ENCODE measurements at places on chromosomes 2 and 18.

DNA sequence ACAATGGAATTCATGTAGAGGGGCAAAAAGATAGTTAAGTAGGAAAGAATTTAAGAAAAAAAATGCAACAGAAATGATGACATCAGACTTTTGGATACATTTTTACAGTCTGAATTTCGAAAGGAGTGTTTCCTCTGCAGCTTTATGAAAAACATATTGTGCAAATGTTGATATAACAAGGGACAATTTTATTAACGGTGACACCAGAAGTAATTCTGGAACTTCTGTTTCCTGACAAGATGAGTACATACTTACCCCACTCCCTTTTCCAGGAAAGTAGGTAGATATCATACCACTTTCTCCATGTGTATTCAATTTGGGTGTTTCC is 369.6 kb downstream of the FBXO15 start:
- no peak for DNase-seq

GRCh38 chr2:10906926-10907625 is 4.7 kb upstream of the KCNF1 start:
- no peak for DNase-seq

GRCh38 chr2:175698061-175698460 is 304.0 kb downstream of the LNPK start:
- no peak for DNase-seq

DNA sequence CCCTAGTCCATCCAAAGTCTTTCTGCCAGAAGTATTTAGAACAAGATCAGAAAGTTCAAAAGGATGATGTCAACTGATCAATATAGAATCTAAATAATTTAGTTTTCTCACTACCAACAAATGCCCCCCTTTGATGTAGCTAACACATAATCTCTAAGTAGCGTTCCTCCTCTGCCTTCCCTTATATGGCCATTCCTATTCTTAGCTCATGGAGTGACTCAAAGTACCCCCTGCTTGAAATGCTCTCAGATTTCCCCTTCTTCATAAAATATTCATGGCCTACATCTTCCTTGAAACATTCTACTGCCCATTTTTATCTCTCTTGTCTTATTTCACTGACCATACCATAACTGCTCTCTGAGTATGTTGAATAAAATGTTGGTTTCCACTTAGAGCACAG is 151.5 kb downstream of the UPP2 start:
- DNase-seq = no peak

- DNase-seq = no peak
These were observed 68.8 kb downstream of the VPS54 start for GRCh38 chr2:63950414-63950813.

- DNase-seq = no peak
These were observed 399.4 kb downstream of the ZEB2 start for GRCh38 chr2:144120487-144120886.

DNA sequence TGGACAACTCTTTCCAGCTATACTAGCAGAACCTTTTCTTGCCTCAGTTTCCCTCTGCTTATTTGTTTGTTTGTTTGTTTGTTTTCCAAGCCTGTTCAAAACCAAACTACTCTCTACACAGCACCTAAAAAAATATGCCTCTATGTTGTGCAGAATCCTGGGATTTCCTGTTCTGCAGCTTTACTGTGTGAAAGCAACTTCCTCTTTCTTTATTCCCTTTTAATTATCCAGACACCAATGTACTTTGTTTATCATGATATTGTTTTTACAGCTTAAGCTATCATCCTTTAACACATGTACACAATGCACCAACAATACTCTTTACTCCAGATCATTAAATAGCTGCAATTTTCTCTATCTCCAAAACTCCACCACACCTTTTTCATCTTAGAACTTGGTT is 259.5 kb downstream of the EPHA4 start:
- no peak for DNase-seq

GRCh38 chr2:219029829-219030165 is 11.5 kb downstream of the CFAP65 start:
- peak; percentile 88 for DNase-seq

DNA sequence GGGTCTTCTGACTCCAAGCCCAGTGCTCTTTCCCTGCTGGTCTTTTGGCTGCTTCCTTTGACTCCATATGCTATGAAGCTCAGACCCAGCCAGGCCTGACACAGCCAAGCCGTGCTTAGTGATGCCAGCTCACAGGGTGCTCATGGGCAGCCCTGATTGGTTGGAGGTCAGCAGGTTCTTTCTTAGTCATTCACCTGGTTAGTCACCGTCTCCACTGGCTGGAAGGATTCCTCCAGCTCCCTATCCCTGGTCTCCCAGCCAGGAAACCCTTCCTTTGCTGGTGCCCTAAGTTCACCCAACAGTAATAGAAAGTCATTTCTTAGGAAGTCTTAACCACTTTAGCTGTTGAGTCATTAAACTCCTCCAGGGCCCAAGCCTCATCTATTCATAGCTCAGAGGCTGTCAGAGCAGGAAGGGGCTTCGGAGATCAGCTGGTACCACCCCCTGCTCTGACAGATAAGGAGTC is 3.9 kb downstream of the KCNK3 start:
- DNase-seq = no peak

DNA sequence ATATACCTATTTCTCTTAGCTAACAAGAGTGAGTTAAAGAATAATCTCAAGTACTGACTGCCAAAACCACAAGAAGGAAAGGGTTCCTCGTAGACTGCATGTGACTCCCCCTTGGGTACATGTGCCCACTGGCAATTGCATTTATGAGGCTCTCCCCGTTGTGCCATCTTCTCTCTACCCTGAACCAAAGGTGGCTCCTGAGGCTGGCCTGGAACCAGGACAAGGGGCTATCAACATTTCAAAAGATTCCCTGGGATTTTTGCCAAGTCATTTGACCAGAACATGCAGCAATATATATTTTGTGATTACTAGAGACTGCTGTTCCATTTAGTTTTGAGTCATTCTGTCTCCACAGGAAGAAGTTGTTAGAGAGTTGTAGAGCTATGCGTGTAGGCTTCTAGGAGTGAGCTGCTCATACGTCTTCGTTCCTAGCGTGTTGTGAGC is 45.8 kb downstream of the LAMA3 start:
- DNase-seq = no peak

DNA sequence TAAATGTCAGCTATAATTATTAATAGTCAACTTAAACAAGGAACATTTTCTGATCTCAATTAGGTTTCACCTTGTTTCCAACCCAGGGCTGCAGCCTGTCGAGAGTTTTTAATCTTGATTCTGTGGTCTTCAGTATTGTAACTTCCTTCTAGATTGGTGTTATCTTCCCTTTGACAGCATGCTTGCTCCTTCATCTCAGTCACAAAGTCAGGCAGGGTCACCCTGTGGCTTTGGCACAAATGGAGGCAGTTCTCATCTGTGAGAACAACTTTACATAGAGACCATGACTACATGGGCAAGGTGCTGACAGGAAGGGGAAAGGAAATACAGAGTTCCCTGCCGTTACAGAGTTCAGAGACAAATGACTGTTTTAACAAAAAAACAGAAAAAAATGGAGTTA is 50.5 kb downstream of the HNRNPLL start:
- DNase-seq = no peak

DNA sequence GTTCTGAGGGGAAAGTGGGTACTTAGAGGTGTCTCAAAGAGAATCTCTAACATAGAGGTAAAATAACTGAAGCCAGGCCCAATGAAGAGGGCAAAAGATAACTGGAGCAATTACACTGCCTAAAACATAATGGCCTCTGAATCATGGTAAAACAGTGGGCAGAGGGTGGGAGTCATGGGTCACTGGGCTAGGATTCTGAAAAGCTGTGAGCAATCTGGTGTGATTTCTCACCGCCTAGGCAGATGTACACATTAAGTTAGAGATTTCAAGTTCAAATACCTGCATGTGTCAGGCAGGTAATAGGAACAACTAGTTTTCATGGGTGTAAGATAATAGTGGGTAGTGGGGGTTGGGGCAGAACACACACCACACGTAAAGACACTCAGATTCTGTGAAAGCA is 45.6 kb downstream of the INSIG2 start:
- no peak for DNase-seq

GRCh38 chr2:142944264-142944663 is 66.8 kb downstream of the KYNU start:
- no peak for DNase-seq

DNA sequence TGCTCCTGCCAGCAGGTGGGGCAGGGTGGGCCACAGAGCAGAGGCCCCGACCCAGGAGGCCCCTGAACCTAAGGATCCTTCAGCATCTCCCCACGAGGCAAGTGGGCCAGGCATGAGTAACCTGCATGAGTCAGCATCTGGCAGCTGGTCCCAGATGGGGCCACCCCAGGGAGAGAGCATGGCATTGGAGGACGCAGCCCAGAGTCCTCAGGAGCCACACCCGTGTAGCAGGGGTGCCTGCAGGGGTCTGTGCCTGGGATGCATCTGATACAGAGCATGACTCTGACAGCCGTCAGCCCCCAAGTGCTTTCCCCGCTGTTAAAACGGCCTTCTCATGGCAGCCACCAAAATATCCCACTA is 185.6 kb upstream of the SALL3 start:
- no peak for DNase-seq

- peak; percentile 75 for DNase-seq
These were observed 4.2 kb upstream of the HOXD13 start for GRCh38 chr2:176088048-176088936.

GRCh38 chr2:43388371-43388770 is 162.0 kb upstream of the ZFP36L2 start:
- DNase-seq = no peak

DNA sequence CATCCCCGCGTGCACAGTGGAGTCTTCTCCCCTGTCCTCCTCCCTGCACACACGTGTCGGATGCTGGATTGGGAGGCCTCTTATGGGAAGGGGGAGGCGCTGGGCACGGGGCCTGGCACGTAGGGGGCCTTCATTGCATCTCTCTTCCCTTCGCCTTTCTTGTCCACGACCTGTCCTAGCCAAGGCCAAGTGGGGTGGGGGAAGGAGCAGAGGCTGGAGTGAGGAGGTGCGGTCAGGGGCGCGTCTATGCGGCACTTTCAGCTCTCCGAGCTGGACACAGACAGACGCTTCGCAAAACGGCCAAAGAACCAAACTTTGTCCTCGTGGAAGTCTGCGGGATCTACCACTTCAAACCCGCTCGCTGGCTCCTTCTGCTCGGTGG is 13.4 kb downstream of the ALPG start:
- DNase-seq = no peak

GRCh38 chr2:104447831-104448434 is 406.0 kb upstream of the POU3F3 start:
- no peak for DNase-seq

DNA sequence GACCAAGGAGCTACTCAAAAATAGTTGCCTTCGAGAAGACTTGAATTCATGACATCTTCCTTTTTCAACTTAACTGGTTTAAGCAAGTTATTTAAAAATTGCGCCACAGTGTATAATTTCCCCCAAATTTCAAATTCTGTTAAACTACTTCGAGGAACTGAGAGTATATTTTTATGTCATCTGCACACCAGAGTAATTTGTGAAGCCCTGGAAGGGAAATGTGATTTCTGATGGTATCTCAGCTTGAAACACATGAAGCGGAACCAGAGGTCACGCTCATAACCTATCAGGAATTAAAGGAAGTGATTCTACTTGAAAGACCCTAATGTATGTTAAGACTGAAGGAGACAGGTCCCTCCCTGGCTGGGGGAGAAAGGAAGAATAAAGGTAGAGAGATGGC is 33.9 kb upstream of the DARS1 start:
- DNase-seq = no peak

DNA sequence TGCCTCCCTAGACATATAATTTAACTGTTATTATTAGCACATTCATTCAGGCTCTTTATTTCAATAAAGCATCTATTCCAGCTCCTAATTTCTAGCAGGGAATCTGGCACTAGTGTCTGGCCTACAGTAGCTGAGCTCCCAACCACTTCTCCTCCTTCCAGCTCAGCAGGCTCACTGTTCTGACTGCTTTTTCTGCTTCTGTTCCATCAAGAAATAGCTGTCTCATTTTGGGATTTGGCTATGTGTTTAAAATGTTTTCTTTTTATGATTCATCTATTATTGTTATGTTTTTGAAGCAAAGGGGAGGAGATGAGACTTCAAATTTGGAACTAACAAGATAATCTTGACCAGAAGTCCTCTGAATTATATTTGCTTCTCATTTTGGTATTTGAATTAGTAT is 172.7 kb upstream of the SMAD7 start:
- no peak for DNase-seq

GRCh38 chr2:3728104-3729054 is 25.0 kb downstream of the DCDC2C start:
- DNase-seq = peak; percentile 55

DNA sequence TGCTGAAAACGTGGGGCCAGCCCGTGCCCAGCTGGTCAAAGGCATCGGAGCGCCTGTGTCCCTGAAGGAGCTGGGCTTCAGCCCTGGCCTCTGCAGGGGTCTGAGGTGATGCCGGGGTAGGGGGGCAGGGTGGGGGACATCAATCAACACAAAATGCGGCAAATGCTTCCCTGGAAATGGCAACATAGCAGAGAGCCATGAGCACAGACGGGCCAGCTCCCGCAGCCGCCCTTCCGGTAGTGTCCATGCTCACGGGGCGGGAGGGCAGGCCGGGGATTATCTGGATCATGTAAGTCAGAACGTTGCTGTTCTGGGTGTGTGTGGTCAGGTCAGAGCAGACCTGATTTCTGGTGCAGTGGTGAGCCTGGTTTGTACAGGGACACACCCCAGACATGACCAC is 56.5 kb upstream of the TWIST2 start:
- DNase-seq = no peak

GRCh38 chr2:217959723-217960122 is 43.1 kb downstream of the TNS1 start:
- DNase-seq = no peak

DNA sequence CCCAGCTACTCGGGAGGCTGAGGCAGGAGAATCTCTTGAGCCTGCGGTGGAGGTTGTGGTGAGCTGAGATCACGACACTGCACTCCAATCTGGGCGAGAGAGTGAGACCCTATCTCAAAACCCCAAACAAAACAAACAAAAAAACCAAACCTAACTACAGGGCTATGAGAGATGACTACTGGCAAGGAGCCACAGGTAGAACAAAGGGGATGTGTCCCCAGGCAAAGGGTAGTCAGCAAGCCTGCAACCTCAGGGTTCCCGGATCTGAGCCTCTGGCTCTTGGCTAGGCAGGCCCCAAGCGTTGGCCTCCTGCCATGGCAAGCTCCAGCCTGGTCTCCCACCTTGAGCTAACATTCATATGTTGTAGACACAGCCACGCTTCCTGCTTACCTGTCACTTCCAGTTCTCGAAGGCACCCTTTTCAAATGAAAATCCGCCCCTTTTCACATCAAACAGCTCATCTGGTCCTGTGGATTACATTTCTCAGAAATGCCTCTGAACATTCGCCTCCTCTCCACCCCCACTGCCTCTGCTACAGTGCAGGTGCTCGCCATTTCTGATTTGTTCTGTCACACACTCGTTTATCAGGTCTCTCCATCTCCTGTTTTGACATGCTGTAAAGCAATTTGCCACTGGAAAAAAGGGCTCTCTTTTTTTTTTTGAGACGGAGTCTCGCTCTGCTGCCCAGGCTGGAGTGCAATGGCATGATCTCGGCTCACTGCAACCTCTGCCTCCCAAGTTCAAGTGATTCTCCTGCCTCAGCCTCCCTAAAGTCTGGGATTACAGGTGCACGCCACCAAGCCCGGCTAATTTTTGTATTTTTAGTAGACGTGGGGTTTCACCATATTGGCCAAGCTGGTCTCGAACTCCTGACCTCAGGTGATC is 13.1 kb upstream of the ACTR3 start:
- DNase-seq = no peak

All from D341Med (cell line).